NCI-H2029 (cell line): ENCODE measurements at places on chromosomes 16 and 17.

DNA sequence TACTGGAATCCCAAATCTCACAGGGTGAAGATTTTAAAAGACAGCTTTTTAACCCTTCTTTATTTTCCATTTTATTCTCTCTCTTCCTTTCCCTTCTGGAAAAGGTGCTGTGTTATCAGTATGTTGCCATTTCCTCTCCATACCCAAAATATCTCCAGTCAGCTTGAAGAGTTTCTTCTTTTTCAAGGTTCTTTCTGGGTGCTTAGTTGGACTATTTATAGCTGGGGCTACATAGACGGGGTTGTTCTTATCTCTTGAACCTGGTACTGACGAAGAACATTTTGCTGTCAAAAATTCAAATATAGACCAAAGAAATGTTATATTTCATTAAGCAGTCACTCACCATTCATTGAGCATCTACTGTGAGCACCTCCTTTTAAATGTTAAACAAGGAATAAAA, 48.6 kb downstream of the IST1 start:
- DNase-seq: no peak

GRCh38 chr16:3135126-3135715, 392 bp downstream of the ZNF213 start:
- DNase-seq: no peak

DNA sequence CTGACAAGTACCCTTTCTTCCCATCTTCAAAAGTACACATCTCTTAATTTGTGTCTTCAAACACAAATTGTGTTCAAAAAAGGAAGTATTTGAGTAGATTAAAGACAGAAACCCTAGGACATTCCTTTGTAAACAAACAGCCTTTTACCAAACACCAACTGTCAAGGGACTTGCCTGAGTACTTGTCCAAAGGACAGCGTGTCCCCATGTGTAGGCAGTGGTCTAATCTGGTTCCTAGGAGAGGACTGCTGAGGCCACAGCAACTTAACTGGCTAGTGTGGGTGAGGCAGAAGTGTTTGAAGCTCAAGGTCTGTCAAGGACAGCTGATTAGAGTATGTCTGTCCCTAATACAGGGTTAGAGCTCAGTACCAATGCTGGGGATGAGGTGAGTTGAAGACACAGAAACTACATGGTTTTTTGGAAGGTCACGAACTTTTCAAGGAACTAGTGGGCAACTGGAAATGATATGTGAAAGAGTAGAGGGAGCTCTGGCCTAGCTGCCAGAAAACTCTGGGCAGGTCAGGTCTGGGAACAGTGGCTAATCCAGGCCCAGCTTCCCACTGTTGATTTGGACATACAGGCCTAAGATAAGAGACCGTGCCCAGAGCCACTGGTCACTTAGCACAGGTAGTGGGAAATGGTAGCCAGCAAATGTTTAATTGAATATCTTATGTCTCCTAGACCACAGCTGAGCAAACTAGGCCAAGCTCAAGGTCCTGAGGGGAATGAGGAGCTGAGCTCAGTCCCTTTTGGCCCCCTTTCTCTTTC, 10.1 kb downstream of the HMOX2 start:
- no peak for DNase-seq

DNA sequence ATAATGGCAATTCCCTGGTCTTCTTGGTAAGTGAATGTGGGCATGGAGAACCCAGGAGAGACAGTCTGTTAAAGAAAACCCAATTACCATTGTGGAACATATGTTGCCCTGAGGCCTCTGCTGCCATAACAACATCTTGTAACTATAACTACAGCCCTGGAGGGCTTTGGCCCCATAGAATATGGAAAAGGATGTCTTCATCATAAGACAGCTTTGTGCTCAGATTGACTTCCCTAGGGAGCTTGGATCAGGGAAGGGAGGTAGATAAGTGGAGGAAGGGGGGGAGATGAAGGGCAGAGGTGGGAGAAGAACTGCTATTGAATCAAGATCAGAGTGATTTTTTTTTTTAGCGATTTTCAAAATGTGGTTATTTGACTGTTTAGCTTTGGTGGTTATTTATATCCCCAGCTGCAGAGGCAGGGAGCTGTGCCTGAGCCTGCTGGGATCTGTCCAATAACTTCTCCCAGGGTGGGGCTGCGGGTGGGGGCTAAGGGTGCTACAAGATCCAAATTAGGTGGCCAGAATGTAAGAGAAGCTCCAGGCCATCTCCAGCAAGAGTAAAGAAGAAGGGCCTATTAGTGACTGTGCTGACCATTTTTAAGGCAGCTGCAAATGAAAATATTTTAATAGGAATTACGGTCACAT, 5.3 kb upstream of the KAT7 start:
- DNase-seq: no peak

DNA sequence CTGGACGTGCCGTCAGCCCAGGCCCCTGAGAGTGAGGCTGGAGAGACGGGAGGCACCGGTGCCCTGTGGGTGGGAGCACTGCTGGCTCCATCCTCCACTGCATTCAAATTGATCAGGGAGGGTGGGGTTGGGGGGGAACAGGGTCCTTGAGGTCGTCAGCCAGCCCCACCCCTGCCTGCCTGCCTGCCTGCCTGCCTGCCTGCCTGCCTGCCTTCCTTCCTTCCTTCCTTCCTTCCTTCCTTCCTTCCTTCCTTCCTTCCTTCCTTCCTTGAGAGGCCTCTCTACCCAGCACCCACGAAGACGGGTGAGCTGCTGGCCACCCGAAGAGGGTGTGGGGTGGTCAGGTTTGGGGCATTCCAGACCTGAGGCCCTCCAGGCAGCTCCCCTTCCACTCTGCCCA, 16.0 kb downstream of the BAHCC1 start:
- DNase-seq: no peak

GRCh38 chr17:83110735-83111134, 31.3 kb downstream of the METRNL start:
- no peak for DNase-seq

DNA sequence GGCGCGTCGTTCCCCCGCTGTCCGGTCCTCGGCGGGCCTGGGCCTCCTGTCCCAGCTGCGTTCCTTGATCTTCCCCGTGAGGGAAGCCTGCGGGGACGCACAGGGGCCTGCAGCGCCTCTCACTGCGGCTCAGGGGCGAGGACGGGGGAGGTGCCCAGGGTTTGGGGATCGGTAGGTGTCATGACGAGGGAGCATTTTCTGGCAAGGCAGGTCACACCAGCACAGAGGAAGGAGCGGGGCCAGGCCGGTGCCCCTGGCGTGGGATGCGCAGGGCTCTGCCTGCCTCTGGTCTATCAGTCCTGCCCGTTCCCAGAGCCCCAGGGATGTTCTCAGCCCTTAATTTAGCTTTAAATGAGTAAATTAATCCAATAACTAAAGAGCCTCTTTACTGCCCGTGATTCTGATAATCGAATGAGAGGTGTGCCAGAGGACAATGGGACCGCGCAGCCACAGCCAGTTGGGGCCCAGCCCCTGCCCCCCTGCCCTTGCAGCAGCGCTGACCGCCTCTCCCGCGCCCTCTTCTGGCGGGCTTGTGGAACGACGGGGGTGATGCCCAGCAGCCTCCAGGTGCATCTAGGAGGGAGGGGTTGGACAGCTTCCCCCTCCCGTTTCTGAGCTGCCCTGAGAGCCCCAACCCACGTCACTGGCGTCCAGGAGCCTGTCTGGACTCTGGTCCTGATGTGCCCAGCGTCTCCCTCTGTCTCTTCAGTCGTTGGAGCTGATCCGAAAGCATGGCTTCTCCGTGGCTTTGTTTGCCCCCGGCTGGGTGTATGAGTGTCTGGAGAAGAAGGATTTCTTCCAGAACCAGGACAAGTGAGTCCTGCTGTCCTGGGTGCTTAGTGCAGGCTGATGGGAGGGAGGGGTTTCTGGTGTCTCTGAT, 7.9 kb downstream of the ENGASE start:
- no peak for DNase-seq

GRCh38 chr16:1152651-1153259, at the start of gene CACNA1H:
TSS of gene CACNA1H (plus strand) at chr16:1153106. CDS start at chr16:1153738, 632 bp downstream.
- no peak for DNase-seq

DNA sequence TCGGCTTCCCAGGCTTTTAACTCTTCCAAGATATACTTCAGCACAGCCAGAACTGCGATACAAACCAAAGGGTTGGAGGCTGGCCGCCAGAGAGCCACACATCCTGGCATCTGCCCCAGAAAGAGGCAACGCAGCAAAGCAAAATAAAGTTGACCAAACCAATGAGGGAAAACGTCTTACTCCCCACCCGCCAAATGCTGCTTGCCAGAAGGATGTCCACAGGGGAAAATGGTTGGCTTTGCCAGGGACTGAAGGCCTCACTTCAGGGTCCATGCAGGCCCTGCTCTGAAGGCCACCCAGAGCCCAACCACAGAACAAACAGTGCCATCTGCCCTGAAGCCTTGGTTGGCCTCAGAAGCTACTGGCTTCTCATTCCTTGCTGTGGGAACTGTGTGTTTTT, 15.0 kb downstream of the CACNG1 start:
- no peak for DNase-seq

GRCh38 chr16:84048270-84048669, 5.7 kb upstream of the SLC38A8 start:
- DNase-seq: no peak

- no peak for DNase-seq
Measured at GRCh38 chr16:85675251-85675874, 13.4 kb downstream of the GINS2 start.

- DNase-seq: no peak
Measured at GRCh38 chr17:3663102-3664011, 5.0 kb downstream of the TAX1BP3 start.

GRCh38 chr17:29291163-29291752, 2.7 kb downstream of the NUFIP2 start:
- DNase-seq: peak; percentile 28
